ENCODE measurements at places on chromosomes 6 and 20.

GRCh38 chr20:38158701-38159351 is 6.2 kb downstream of the TGM2 start:
- DNase-seq = no peak

GRCh38 chr20:32127347-32127746 is 17.8 kb downstream of the TM9SF4 start:
- DNase-seq = no peak

DNA sequence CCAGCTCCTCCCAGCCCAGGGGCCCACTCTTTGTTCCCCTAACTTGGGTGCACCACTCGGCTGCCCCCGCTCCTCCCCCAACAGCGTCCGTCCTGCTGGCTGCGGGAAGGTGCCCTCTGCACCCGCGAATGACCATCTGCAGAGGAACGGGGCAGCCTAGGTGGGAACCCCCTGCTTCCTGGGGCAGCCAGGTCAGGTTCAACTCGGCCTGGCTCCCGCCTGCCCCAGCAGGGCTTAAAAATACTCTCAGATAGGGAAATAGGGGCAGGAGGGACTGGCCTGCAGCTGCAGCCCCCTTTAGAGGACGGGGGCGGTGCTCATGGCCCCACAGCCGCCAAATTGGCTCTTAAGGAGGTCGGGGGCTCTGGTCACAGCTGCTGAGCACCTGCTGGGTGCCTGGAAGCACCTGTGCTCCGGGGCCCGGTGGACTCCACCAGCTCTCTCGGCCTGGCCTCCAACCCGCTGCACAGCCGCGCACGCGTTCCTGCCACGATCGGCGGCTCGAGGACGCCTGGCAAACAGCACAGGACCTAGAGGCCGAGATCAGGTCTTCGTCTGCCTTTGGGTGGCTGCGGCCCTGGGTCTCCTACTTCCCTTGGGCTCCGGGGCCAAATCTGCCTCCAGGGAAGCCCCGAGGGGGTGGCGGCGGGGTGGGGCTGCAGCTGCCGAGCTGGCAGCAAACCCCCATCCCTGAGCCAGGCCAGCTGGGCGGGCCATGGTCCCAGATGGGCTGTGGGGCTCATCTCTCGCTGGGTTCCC is 700 bp upstream of the LAMA5 start:
- no peak for DNase-seq

GRCh38 chr20:47701612-47702011 is 83.7 kb downstream of the SULF2 start:
- DNase-seq = no peak

DNA sequence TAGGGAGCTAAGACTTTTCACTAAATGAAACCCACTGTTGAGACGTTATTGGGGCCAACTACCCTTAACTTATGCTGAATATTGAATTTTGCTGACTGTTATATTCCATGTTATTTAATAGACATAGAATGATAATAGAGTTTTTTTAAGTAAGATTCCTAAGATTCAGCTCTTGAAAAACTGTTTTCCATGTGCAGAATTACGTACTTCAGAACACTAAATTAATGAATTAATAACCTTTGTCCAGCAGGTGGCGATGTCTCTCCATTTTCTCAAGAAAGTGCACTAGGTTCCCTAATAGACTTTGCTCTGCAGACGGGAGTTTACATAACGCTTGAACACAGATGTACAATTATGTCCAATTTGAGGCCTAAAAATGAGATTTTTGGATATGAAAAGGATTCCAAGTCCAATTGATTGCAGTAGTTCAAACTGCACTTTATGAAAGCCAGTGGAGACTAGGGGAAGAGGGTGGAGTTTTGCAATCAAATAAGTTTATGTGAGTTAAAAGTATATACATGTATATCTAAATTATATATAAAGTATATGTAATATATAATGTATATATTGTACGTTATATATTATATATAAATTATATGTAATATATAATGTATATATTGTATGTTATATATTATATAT is 282.1 kb downstream of the UST start:
- peak; percentile 51 for DNase-seq

- no peak for DNase-seq
Measured at GRCh38 chr6:157280157-157280556, 43.2 kb downstream of the TMEM242 start.

DNA sequence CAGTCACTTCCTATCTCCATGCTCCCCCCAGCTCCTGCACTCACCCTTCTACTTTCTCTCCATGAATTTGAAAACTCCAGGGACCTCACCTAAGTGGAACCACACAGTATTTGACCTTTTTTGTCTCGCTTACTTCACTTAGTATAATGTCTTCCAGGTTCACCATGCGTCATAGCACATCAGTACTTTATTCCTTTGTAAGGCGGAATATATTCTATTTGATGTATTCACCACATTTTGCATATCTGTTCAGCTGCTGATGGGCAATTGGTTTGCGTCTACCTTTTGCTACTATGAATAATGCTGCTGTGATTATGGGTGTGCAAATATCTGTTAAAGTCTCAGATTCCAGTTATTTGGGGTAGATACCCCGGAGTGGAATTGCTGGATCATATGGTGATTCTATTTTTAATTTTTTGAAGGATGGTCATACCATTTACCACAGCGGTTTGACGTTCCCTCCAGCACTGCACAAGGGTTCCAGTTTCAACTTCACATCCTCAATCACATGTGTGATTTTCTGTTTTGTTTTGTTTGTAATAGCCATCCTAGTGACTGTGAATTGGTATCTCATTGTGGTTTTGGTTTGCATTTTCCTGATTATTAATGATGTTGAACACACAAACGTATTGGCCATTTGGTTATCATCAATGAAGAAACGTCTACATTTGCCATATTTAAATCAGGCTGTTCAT is 20.3 kb upstream of the SYNDIG1 start:
- DNase-seq = no peak

- peak; percentile 0 for DNase-seq
Measured at GRCh38 chr6:43978473-43979346, 148.5 kb downstream of the MRPL14 start.

DNA sequence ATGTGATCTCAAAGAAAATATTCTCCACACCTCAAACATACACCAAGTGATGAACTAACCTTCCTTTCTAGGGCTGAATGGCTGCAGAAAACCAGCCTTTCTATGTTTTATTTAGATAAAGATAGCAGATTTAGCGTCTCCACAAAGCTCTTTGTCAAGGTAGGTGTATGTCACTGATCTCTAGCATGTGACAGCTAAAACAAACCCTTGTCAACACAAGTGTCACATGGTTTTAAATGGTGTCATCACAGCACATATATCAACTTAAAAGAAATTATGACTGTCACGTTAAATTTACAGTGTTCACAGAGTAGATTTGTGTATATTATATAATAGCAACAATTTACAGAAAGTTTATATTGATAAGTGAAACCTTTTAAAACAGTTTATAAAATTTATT is 58.3 kb downstream of the TENT5A start:
- DNase-seq = no peak

- no peak for DNase-seq
Measured at GRCh38 chr6:144162977-144163376, 12.7 kb downstream of the STX11 start.

DNA sequence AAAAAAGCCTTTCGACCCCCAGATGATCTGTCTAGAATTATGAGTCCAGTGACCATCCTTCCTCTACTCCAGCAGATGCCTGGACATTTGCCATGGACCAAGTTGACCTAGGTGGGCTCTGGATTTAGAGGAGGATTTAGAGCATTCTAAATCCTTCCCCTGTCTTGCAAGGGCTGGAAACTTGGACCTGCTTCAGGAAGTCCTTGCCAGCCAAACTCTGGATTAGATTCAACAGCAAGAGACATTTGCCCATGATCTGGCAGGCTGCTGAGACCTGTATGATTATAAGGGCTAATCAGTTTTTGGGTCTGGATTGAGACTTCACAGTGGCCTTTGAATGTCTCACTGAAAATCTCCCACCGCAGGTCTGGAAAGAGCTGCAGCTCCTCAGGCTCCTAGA is 13.1 kb upstream of the HDGFL1 start:
- DNase-seq = no peak

DNA sequence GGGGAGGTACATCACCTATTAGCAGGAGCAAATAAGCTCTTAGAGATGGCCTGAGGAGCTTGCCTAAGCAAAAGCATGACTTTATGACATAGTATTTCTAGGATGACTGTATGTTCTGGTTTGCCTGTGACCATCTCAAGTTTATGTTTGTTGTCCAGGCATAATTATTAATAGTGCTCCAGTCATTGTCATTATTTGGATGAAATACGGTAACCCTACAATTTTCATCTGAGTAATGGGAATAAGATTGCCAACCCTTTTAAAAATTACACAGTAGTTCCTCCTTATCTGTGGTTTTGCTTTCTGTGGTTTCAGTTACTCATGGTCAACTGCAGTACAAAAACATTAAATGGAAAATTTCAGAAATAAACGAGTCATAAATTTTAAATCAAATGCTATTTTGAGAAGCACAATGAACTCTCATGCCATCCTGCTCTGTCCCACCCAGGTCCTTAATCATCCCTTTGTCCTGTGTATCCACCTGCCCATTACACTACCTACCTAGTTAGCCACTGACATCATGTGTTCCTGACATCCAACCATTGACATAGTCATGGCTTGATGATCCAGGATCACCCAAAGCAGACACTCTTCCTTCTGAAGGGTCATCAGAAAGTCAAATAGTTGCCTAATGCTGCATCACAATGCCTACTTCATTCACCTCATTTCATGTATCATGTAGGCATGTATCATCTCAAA is 27.0 kb upstream of the TFB1M start:
- no peak for DNase-seq

DNA sequence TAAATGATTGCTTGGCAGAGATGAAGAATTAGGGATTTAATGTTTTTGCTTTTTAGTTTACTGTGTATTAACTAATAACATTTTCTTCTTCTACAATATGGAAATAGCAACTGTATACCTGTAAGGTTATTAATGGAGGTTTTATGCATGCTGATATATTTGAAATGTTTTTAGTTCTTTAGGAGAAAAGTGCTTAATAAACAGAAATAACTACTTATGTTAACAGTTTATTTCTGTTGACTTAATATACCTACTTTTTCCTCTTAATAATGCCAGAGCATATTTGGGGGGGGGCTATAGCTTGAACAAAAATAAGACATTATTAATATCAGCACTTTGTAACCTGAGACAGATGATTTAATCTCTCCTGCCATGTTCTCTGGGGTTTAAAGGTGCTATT is 33.6 kb downstream of the PLCB4 start:
- no peak for DNase-seq

GRCh38 chr20:63290677-63291472 is 2.1 kb upstream of the COL20A1 start:
- peak; percentile 69 for DNase-seq

DNA sequence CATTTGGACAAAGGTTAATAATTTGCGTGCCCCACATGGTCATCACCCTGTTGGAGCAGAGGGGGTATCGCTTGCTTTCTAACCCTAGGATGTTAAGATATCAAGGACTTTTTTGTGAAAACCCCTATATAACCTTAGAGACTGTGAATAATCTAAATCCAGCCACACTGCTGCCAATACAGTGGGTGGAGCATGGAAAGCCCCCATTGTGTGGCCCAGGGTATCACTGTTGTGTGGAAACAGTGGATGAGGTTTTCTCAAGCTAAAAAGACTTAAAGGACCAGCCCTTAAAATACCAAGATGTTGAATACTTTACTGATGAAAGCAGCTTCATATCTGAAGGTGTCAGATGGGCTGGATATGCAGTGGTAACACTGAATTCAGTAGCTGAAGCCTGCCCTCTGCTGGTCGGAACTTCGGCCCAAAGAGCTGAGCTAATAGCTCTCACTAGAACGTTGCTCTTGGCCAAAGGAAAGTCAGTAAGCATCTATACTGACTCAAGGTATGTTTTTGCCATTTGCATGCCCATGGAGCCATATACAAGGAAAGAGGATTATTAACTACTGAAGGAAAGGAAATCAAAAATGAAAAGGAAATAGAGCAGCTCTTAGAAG is 695.2 kb downstream of the PHF3 start:
- no peak for DNase-seq

DNA sequence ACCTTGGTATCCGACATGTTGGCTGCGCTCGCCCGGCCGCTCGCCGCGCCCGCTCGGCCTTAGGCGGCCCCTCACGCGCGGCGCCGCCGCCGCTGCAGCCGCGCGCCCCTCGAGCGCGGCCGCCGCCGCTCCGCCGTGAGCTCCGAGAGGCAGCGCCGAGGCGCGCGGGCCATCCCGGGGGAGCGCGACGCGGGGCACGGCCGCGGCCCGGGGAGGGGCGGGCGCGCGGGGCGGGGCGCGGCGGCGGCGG is at the start of gene KIF13A:
TSS of gene KIF13A (minus strand) at position 189 of the 250 bp plus-strand sequence. CDS start at position 17, 172 bp downstream.
- DNase-seq = no peak

GRCh38 chr6:14320332-14320731 is 202.8 kb downstream of the CD83 start:
- no peak for DNase-seq

DNA sequence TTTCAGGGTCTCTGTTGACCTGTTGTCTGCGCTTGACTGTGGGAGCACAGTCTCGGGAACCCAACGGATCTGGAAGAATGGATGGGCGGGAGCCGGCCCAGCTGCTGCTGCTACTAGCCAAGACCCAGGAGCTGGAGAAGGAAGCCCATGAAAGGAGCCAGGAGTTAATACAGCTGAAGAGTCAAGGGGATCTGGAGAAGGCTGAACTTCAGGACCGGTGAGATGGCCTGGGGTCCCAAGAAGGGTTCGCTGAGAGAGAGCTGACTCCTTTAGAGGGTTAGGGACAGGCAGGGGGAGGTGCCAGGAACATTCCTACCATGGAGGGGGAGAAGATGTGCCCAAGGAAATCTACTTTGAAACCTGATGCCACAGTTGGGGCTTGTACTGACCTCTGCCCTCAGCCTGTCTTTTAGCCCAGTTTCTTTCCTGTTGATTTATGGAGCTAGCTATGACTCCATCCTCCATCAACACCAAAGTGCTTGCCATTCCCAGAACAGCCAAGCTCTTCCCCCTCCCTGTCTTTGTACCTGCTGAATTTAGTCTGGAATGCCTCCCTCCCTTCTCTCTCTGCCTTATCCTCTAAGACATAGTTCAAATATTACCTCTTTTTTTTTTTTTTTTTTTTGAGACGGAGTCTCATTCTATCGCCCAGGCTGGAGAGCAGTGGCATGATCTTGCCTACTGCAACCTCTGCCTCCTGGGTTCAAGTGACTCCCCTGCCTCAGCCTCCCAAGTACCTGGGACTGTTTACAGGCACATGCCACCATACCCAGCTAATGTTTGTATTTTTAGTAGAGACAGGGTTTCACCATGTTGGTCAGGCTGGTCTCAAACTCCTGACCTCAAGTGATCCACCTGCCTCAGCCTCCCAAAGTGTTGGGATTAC is 12.2 kb downstream of the CEP250 start:
- DNase-seq = no peak
